ENCODE measurements at places on chromosomes 7 and 10.

GRCh38 chr7:122550545-122550944 lies 148.4 kb downstream of the RNF133 start:
- no peak for DNase-seq

- DNase-seq = no peak
Measured at GRCh38 chr7:10939237-10939910, 34.3 kb upstream of the PHF14 start.

DNA sequence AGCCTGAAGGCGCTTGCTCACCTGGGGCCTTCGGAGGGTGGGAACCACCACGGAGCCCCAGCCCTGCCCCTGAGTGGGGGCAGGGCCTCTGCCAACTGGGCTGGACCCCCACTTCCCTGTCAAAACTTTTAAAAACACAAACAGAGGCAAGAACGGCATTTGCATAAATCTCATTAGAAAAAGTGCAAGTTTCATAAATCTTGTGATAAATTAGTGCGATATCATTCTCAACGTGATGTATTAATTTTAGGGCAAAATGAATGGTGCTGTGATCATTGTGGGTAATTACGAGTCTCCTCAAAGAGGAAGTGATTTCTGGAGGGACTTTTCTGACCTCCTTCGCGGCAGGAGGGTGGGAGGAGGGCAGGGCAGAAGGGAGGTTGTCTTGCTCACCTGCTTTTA lies 98.3 kb downstream of the CDH23 start:
- no peak for DNase-seq

- DNase-seq = no peak
Measured at GRCh38 chr10:53387562-53387961, 615.0 kb upstream of the MBL2 start.

DNA sequence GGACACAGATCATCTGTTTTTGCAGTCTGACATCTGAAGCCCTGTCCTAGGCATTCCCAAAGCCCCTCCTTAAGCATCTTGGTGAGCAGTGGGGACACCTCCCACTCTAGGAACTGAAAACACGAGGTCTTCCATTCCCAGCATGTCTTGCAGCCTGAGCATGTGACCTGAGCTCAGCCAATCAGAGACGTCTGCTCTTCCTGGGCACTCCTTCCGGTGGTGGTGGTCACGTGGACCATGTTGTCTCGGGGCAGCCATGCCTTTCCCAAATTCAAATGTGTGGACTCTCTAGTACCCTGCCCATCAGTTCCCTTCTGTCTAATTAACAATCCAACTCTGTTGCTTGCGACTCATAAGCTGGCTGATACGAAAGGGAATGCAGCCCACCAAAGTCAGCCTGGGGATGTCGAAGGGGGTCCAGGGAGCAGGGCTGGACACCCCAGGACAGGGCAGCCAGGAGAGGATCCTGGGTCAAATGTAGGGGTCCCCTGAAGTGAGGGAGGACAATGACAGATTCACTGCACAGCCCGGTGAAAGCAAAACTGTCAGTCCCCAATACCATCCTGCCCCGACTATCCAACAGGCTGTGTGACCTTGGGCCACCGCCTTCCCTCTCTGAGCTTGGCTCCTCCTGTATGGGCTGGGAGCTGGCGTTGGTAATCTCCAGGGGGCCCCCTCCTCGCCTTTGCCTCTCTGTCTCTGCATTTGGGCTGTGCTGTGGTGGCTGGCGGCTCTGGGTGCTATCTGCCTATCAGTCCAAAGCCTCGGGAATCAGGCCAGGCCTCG lies 57.4 kb upstream of the BAIAP2L1 start:
- DNase-seq = no peak

DNA sequence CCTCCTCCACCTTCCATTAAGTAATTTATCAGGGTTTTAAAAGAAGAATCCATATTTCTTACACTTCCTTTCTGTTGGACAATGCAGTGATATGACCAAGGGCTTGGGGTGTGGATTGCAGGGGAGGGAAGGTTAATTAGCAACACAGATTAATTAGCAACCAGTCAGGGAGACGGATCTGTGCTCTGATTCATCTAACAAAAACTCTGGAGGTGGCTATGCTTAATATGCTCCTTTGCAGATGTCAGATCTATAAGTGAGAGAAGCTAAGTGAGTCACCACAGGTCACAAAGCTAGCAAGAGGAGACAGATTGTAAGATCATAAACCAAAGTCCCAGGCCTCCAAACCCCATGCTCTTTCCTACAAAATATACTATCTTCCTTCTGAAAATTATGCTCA lies 178.8 kb upstream of the ITGB1 start:
- no peak for DNase-seq

- no peak for DNase-seq
Measured at GRCh38 chr7:157955348-157955999, 618.7 kb downstream of the DNAJB6 start.

DNA sequence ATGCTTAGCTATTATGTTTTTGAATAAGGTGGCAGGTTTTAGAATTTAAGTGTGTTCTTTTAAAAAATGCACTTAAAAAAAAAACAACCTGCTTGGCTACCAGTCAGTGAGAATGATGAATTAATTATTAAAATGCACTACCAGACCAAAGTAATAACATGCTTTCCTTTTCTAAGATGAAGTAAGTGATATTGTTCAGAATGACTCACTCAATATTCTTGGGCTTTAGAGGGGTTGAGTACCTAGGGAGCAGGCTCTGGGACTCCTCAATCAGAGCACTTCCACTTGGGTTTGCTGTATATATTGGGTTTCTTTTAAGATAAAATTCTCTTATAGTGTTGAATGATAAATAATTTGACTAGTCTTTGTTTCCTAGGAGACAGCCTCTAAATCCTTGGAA lies 8.6 kb downstream of the STAM start:
- no peak for DNase-seq

- DNase-seq = peak; percentile 21
Measured at GRCh38 chr10:116849248-116850057, at the start of gene ENO4. ENO4 (plus strand) TSS chr10:116849499; CDS start chr10:116849567, 68 bp downstream.

- DNase-seq = no peak
Measured at GRCh38 chr10:132120200-132120599, 54.5 kb downstream of the JAKMIP3 start.

DNA sequence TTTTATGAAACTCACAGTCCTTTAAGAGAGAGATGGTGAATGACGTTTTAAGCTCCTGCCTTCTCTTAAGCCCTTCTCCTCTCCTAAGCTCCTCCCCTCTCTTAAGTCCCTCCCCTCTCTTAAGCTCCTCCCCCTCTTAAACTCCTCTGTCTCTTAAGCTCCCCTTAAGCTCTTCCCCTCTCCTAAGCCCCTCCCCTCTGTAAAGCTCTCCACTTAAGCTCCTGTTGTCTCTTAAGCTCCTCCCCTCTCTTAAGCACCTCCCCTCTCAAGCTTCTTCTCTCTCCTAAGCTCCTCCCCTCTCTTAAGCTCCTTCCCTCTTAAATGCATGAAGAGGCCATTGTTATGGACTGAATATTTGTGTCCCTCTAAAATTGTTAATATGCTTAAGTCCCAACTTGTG lies 1180.6 kb upstream of the AUTS2 start:
- no peak for DNase-seq

- DNase-seq = no peak
Measured at GRCh38 chr7:155790666-155791065, 21.6 kb downstream of the SHH start.

DNA sequence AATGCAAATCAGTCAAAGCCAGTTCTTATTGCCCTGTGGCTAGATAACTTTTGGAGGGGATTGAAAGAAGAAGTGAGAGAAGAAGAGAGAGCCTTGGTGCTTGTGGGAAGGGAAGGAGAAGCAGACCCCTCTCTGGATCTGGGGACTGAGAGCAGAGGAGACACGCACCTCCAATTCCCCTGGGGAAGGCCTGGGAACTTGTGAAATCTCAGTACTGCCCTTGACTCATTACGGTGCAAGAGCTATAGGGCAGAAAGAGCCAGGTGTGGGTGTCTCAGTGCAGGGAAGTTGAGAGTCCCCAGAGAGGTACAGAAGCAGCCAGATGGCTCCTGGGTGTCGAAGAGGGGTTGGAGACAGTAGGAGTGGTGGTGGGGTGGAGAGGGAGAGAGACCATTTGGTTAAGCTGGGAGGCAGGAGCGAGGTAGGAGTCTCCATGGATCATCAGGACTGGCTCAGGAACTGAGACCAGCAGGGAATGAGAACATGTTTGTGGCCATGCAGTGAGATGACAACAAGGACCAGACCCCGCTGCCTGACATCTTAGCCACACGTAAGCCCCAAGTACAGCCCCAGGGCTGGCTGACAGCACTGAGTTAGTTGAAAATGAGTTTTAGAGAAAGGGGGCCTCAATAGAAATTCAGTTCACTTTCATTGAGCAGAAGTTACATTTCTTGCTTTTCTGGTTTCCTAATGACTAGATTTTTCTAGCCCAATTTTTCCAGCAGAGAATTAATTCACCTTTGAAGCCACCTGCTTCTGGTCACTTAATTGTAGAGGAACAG lies 238.2 kb downstream of the BUB3 start:
- DNase-seq = no peak

Measured in T-helper 1 cell (primary cell).